Hematopoietic multipotent progenitor cell treated with erythropoietin and hydrocortisone succinate and interleukin-3 and kit ligand, for 6 days (in vitro differentiated cells): ENCODE measurements at places on chromosomes 16 and 17.

GRCh38 chr17:8887834-8888703, 20.6 kb upstream of the PIK3R6 start:
- no peak for DNase-seq

DNA sequence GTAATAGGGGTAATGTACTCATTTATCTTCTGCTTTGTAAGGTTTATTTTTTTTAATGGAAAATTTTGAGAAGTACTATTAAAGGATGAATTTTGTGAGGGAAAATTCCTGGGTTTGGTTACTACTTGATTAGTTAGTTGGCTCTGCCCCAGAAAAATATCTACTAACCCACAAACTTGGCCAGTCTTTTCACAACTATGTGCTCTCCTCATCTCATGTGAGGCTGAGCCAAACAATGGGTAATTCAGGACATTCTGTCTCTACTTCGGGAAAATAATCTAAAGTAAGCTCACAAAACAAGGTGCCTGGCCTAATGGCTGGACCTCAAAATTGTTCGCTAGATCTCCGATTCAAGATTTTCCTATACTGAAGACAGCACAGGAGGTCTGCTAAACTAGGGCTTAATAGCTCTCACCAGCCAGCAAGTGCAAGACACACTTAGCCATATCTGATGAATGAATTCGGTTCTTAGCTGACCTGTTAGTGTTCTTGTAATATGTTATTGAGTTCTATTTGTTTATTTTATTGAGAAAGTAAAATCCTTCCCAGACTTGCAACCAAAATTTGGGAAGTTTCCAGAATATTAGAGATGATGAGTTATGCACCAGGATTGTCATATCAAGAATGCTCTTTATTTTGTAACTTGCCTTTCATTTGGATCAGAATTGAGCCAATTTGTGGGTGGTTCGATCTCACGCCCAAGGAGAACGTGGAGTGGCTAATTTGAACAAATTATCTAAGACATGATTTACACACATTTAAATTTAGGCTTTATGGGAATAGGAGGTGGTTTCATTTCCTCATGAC, 5.7 kb downstream of the KCNJ16 start:
- no peak for DNase-seq

DNA sequence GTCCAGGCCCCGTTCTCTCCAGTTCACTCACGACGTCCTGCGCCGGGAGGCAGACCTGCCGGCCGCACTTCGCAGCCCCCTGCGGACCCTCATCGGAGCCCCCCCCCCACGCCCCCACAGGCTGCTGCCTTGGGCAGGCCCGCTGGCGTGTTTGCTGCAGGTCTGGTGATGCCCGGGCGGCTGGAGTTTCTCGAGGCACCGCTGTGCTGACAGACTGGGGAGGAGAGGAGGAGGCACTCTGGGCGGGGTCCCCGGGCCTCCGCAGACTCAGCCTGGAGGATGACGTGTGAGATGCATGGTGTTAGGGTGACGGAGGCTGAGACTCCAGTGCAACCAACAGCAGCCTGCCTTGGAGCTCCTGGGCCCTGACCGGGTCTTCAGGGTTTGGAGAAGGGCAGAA, 24.1 kb downstream of the BAIAP2 start:
- no peak for DNase-seq

- DNase-seq = no peak
These were observed 6.5 kb downstream of the ADCY7 start for GRCh38 chr16:50272687-50273381.

- DNase-seq = no peak
These were observed 13.0 kb downstream of the MYBBP1A start for GRCh38 chr17:4542003-4542725.

- DNase-seq = no peak
These were observed 12.9 kb downstream of the BBS2 start for GRCh38 chr16:56506941-56507340.

DNA sequence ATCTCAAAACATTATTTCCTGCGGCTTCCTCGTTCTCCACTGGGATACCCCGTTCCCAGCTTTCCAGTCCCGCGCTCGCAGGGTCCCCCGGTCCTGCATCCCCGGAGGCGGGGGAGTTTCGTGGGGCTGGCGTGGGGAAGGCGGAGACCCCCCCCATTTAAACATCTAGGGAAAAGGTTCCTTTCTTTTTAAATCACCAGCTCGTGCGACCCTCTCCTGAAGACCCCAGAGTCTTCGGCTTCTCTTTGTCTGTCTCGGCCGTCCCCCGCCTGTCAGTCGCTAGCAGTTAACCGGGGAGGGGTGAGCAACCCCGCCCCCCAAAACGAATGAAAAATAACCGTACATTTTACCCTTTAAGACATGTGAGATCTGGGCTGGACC, 473 bp upstream of the IGF2BP1 start:
- DNase-seq = no peak

- no peak for DNase-seq
These were observed 109.2 kb downstream of the BRIP1 start for GRCh38 chr17:61754124-61754523.

DNA sequence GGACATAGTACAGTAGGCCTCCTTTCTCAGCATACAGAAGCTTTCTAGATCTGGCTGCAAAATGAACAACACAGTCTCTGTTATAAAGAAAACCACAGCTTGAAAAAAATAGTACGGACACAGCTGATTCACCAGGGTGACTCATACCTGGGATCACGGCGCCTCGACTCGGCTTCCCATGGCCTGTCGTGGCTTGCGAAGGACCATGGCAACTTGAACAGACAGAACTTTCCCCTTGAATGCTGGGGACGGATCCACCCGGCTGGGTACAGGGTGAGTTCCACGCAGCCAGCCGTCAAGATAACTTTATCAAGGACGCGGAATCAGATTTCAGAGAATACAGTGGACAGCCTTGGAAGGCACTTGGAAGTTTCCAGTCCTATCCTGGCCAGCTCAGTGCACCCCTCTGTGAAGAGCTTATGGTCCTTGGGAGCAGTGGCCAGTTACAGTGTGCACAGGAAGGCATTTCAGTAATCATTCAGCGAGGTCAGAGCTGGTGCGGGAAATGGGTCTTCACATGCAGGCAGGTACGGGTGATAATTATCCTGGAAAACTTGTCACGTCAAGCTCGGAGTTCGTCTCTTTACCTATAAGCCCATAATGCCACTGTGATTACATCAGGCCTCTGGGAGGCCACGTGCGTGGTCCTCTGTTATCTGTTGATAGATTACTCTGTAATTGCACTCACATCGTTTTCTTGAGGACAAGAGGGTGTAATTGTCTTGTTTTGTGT, 57.9 kb upstream of the MAF start:
- DNase-seq = no peak

DNA sequence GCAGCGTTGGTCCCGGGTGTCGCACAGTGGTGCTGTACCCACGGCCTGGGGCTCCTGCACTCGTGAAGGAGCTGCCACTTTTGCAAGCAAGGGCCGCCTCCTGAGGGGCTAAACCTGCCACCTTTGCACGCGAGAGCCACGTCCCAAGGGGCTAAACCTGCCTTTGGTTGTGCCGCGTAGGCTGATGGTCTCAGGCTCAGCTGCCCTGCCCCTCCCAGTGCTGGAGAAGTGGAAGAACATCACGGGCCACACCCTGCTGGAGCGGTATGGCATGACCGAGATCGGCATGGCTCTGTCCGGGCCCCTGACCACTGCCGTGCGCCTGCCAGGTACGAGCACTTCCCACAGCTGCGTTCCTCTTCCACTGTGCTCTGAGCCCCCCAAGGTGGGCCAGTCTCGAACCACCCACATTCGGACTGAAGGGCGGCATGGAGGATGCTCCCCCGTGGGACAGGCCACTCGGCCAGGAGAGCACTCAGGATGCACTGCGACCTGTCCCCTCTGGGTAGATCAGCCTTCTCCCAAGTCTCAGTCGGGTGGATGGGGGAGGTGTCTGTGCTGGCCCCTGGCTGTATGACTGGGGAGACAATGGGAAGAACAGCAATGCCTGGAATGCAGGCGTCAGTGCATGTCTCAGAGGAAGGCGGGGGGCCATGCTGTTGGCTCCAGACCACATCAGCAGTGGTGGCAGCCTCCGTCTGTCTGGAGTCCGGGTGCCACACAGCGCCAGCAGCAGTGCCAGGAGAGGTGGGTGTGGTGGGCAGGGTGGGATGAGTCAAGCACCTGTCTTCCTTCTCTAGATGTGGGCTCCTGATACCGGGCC, 20.7 kb downstream of the ACSF3 start:
- DNase-seq = no peak

DNA sequence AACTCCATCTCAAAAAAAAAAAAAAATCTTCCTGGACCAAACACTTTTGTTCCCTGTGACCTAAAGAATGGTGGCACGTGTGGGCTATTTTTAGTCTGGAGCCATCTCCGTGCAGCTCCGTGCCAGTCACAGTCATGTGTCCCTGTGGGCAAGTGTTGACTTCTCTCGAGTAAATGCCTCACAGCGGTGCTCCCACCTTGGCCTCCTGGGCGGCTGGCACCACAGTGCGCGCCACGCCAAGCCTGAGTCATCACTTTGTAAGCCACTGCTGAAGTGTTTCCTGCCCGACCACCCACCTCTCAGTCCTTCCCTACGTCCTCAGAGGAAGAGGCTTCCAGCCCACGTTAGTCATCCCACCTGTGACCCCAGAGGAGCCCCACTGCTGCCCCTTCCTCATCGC, 10.9 kb upstream of the HEXD start:
- no peak for DNase-seq

DNA sequence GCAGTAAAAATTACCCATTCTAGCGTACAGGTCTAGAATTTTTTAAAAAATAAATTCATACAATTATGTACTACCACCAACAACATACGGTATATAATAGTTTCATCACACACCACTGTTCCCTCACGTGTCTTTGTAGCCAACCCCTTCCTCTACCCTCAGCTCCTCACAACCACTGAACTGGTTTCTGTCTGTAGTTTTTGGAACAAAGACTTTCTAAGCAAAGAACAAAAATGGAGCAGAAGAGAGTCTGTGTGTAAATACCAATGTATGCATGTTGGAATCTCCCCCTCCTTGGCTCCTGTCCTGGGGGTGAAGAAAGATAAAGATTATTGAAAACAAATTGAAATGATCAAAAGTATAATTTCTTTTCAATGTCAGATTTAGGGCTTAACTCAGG, 31.9 kb upstream of the CCR7 start:
- no peak for DNase-seq

GRCh38 chr16:66240631-66241395, 125.7 kb upstream of the CDH5 start:
- DNase-seq = no peak
